EH (cell line): ENCODE measurements at places on chromosomes 2 and 18.

GRCh38 chr18:55400590-55401541 lies 187.1 kb downstream of the TCF4 start:
- no peak for DNase-seq

- no peak for DNase-seq
Observed at GRCh38 chr2:60023256-60023985, 530.0 kb downstream of the BCL11A start.

GRCh38 chr2:9710311-9710710 lies 79.5 kb upstream of the YWHAQ start:
- no peak for DNase-seq

DNA sequence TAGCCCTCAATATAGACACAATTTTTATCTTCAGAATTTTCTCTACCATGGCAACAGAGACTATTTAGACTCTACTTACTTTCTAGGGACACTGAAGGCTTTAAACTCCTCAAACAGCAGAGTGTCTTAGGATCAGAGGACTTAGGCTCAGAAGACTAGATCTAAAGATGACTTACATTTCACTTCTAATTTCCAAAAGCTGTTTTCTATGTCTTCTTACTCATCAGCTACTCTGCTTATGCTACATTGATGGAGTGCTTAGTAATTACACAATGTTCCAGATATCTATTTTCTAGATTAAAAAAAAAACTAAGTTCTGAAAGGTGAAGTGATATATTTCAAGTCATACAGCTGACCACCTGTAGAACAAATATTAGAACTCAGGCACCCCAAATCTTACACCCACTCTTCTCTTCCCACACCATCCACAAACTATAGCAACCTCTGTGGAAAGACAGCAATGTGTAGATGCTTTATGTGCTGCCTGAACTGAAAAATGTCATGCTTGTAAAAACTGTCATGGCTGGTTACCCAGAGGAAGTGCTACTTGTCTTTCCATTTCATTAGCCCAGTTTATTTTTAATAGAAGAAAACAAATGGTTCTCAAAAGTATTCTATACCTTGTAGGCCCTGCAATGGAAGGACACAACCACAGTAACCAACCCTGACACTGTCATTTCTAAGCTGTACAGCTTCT lies 831.0 kb upstream of the ACVR2A start:
- DNase-seq: no peak

DNA sequence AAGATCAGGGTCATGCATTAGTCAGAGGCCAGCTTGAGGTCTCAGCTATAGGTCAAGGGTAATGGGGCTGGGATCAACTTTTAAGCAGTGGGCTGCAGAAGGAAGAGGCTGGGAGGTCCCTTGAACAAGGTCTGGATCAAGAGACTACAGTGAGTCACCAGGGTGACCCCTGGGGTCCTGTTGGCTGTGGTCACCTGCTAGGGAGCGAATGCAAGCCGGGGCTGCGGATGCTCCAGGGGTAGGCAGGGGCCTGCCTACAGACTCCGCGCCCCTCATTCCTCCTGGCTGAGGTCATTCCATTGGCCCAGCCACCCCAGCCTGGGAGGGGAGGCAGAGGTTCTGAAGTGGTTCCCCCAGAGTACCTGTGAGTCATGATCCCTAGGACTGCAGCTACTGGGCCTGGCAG lies 110.4 kb downstream of the CYP26B1 start:
- DNase-seq: no peak

DNA sequence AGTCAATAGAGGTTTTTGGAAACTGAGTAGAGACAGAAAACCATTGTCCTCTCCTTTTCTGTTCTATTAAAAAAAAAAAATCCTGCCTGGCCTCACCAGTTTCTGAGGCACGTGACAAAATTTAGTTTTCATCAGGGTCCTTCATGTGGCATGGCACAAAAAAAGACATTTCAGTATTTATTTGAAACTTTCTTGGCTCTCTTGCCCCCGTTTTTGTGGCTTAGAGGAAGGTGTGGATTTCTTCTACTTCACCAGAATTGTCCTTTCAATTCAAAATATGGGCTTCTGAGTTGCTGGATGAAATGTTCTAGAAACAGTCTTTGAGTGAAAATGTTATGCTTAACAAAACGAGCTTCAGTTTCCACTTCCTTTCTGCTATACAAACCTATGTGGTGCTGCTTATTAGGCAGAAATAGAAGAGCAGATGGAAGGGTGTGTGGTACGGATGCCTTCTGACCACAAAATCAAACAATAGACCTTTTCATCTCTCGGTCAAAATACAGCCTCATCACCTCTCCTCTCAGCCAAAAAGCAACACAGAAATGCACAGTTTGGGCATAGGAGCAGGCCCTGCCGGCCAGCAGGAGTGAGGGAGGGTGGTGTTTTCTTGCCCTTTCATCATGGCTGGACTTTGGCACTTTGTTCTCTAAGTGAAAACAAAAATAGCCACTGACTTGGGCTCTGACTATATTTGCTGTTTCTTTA lies 89.2 kb downstream of the SH3RF3 start:
- no peak for DNase-seq

GRCh38 chr2:153476816-153477635 lies 1.5 kb downstream of the RPRM start:
- DNase-seq: no peak

DNA sequence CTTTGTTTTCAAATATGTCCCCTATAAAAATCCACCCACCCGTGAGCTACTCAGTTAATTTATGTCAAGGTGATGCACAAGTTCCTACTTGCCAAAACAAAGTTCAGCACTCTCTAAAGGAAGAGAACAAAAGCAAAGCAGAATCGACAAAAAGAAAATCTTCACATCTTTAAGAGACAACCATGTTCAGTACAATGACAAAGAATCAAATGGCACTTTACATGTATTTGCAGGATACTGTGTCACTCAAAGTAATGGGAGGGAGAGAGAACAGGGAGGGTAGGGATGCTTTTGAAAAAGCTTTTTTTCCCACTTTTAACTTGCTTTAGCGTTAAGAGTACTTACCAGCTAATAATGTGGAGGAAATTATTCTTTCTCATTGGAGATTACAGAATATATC lies 39.0 kb upstream of the FAM237A start:
- no peak for DNase-seq
